Stimulated activated CD8-positive, alpha-beta memory T cell treated with anti-CD3 and anti-CD28 coated beads, Interleukin-2, amount 100 ng/mL, for 1 hour (primary cell): ENCODE measurements at places on chromosomes 3 and 15.

GRCh38 chr3:88926221-88926620, 181.2 kb upstream of the EPHA3 start:
- DNase-seq = no peak

- no peak for DNase-seq
Observed at GRCh38 chr3:122538956-122539490, 24.3 kb upstream of the KPNA1 start.

- no peak for DNase-seq
Observed at GRCh38 chr15:72306211-72306785, 13.7 kb downstream of the CELF6 start.

GRCh38 chr3:167739190-167739810, 3.8 kb downstream of the SERPINI1 start:
- DNase-seq = no peak

- DNase-seq = no peak
Observed at GRCh38 chr15:64536244-64536836, 76.0 kb downstream of the ZNF609 start.

GRCh38 chr3:14412831-14413380, 10.5 kb downstream of the SLC6A6 start:
- no peak for DNase-seq

- DNase-seq = no peak
Observed at GRCh38 chr15:36499412-36500389, 79.7 kb upstream of the CDIN1 start.

- DNase-seq = no peak
Observed at GRCh38 chr3:191502583-191502982, 41.6 kb downstream of the PYDC2 start.

GRCh38 chr15:56249092-56249491, 5.4 kb upstream of the RFX7 start:
- no peak for DNase-seq

GRCh38 chr3:174294616-174295015, 564.5 kb upstream of the NAALADL2 start:
- no peak for DNase-seq

DNA sequence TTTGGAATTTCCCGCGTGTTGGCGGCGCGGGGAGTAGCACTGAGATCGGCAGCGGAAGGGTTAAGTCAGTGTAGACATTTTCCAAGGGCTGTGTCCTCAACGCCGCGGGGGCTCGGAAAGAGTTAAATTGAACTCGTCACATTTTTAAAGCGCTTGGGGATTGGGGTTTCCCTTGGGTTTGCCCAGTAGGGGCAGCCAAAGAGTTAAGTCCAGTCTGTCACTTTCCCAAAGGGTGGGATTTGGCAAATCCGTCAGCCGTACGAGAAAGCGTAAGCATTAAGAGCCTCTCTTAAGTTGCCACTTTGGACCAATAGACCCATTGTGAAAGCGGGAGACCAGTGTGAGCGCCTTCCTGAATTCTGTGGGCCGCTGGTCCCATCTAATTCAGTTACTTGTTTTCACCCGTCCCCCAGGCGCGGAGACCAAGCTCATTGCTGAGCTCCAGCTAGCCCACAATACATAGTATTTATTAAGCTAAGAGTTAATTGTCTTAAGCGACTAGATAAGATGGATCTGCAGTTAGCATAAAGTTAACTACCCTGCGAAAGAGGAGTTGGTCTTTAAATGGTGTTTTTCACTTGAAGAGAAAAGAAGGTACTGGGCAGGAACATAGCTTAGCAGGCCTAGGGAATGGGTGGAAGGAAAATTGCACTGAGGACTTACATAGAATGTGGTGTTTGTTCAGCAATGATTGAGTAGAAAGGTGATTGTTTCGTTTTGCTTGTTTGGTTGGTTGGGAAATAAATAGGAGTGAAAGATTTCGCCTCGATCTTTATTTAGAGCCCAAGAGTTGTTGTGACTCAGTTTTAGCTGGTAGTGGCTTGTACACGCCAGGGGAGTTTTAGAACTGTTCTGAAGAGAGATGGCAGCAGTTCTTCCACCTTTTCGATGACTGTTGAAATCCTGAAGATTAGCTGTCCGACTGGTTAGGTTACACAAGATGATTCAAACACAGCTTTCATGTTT, 932 bp downstream of the ARL8B start:
- DNase-seq = peak; percentile 0

- DNase-seq = no peak
Observed at GRCh38 chr3:22996920-22997571, 206.1 kb upstream of the UBE2E2 start.

DNA sequence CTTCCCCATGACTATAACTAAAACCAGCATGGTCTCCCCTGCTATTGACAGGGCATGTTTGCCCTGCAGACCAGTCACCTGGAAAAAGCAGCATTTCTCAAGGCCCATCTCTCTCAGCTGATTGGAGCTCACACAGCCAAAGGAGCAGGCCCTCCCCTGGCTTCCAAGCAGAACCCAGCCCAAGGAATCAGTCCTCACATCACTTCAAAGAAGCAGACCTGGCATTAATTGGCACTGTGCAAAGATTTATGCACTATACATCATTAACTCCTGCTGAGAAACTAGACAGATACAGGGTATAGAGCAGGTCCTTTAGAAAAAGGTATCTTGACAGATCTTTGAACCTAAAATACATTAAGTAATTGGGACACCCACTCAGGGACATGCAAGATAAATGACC, 323.8 kb upstream of the PPP2R3A start:
- DNase-seq = no peak

DNA sequence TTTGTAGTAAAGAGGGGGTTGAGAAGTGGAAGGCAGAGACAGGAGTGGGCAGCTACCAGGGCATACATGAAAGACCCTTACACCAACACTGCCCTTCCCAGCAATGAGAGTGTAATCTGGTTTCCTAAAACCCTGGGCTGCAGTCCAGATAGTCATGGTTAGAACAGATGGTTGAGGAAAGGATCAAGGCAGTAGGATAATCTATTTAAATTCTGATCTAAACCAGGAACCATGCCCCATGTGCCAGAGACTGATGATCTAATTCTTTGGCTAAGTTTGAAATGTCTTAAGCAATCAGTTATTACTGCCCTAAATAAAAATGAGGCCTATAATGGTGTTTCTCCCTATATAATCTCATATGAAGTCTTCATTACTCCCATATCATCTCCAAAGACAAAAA, 59.6 kb downstream of the PRTG start:
- DNase-seq = no peak

- no peak for DNase-seq
Observed at GRCh38 chr3:148227534-148227933, 470.2 kb upstream of the AGTR1 start.

DNA sequence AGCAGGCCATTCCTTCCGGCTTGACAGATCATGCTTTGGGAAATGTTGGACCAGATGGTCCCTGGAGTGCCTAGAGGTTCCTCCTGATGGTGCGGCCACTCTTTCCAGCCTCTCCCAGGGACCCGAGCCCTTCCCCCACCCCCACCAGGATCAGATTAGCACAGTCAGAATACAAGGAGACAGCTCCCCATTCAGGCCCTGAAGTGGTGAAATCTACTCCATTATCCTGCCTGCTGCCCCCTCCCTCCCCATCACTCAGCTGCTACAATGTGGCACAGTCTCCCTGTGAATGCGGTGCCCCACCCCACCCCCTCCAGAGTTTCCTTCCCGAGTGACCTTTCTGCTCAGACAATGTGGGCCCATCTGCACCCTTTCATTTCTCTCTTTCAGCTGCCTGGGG, 29.4 kb downstream of the RNU5B-1 start:
- DNase-seq = no peak

DNA sequence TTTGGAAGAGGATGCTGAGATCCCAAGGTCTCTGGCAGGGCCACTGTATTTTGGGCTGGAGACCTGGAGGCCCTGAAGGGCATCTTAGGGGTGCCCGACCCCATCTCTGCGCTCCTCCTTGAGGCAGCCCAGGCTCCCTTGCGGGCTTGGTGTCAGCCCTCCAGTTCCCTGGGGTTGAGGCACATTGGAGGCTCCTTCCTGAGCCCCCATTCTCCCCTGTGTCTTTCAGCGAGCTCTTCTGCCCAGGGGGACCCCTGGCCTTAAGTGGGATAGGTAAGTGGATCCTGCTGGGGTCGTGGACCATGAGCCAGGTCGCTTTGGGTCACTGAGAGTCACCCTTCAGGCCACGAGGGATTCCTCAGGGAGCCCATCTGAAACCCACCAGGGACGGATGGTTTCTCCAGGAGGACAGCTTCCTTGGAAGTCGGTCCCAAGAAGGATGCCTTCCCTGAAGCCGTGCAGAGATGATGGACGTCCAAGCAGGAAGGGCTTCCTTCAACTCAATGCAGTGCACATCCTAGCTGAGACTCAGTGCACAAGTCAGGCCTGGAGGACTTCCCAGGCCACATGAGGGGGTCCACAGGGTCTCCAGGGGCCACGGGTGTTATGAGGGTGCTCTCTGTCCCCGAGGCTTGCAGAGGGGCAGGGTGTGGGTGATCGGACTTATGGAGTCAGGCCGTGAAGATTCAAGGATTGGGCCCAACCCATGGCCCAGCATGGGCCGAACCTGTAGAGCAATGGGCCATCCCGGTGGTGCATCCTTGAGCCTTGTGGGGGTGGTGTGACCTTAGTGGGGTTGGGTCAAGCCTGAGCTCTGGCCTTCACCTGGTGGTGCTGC, 224.3 kb downstream of the SNRPN start:
- DNase-seq = no peak

DNA sequence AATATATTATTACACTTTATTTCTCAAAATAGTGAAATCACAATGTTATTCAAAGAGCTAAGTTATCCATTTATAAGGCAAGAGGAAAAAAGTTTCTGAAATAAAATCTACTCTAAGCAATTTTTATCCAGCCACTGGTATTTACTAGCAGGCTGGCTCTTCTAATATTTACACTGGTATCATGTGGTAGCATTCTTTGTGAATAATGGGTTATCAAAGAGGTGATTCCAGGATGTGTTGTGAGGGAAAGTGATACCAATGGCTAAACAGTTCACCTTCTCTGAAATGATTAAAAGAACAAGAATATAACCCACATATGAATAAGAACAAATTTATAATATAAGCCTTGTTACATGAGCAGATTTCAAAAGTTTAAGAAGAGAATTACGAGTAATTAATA, 44.1 kb downstream of the DHX36 start:
- DNase-seq = no peak

DNA sequence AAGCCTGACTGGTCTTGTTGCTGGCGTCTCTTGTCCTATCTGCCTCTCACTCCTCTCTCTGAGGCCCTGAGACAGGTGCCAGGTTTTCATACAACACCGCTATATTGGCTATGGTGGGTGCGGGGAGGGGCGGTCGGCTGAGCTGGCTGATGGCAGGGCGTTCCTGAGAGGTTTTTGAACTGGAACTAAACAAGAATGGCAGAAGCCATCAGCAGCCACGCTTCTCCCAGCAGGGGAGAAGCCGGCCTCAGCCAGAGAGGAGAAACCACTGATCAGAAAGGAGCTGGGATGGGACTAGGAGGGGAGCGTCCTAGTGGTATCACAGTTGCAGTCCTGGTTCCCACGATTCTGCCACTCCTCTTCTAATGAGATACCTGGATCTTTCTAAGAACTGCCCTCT, 89.9 kb upstream of the PRR23E start:
- no peak for DNase-seq

DNA sequence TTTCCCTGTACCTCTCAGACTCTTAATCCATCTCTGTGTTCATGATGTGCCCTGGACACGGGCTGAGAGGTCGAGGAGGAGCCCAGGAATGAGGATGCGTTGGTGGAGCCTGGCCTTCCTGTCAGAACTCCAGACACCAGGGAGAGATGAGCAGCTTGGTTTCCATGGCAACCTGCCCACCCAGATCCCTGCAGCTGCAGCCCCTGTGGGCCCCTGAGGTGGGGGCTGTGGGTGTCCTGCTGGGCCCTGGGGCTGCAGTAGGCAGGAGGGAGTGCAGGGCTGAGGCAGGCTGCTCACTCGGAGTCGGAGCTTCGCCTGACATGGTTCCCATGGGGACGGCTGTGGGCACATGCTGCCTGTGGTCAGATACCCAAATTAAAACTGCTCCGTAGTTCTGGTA, 7.7 kb upstream of the SCN10A start:
- DNase-seq = no peak

GRCh38 chr15:66715181-66715624, 13.2 kb downstream of the SMAD6 start:
- no peak for DNase-seq

GRCh38 chr3:50450209-50450921, 53.1 kb downstream of the CACNA2D2 start:
- peak; percentile 40 for DNase-seq

DNA sequence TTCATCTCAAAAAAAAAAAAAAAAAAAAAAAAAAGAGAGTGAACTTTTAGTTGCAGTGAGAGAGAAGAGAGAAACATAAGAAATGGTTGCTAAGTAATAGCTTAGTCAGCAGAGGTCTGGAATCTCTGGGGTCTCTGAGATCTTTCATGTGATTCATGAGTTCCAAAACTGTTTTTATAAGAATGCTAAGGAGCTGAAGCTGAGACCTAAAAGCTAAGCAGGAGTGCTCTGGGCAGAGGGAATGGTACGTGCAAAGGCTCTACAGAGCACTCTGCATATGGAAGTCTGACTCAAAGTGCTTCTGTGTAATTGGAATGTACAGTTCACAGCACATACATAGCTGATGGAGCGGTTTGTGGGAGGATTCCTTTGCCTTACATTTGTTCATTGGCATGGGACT, 66.3 kb upstream of the LRIG1 start:
- no peak for DNase-seq

DNA sequence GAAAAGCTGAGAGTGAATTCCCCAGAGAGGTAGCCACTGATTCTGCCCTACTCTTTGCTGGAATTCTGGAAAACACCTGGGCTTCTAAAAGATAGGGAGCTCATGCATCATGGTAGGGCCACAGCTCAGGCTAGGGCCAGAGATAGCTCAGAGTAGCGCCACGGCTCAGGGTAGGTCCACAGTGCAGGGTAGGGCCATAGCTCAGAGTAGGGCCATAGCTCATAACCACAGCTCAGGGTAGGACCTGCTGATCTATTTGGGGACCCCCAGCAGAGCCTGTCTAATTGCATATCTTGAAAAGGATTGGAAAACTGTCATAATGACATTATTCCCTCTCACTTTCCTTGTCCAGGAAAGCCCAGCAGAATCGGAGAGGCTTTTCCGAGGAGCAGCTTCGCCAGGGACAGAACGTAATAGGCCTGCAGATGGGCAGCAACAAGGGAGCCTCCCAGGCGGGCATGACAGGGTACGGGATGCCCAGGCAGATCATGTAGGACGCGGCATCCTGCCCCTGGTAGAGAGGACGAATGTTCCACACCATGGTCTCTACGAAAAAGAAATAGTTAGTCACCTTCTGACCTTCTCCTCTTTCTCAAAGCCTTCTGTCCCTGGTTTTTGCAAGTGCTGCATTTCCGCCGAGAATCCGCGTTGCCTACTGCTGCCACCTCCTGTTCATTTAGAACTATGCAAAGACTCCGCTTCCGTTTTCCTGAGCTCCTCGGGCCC, 14.5 kb downstream of the TAGLN3 start:
- DNase-seq = peak; percentile 16

- no peak for DNase-seq
Observed at GRCh38 chr3:194257916-194258668, 93.0 kb downstream of the CPN2 start.
